Activated effector memory CD4-positive, alpha-beta T cell treated with Interleukin-2 at 50 U/mL for 16 hours (primary cell): ENCODE measurements at places on chromosomes 3 and 15.

DNA sequence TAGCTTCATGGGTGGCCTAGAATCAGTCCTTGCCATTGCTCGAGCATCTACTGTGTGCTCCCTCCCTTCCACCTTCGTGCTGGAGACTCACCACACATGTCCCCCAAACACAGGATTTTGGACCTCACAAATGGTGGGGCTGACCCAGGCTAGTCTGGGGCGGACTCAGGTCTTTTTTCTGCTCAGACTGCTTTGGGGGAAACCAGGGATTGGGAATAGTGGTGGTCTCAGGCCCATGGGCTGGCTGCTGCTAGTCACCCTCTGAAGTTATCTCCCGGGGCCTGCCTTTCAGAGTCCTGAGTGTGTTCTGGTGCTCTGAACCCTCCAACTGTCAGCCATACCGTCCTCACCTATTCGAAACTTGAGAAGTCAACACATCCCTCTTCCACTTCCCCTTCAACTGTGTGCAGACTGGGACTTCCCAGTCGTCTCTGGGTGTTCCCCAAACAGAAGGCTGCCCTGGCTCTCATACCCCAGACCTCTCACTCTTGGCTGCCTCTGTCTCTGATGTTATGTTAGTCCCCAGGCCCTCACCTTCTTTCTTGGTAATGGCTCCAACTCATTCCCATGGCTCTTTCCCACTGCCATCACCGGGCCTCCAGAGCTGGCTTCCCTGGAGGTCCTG lies 46.0 kb downstream of the PPCDC start:
- DNase-seq, result no peak

- DNase-seq, result no peak
Observed at GRCh38 chr3:85533586-85533985, 574.8 kb downstream of the CADM2 start.

GRCh38 chr3:57060089-57060821 lies at the start of gene SPATA12:
TSS of gene SPATA12 (plus strand) at chr3:57060664. CDS start at chr3:57073695, 13,031 bp downstream.
- no peak for DNase-seq

DNA sequence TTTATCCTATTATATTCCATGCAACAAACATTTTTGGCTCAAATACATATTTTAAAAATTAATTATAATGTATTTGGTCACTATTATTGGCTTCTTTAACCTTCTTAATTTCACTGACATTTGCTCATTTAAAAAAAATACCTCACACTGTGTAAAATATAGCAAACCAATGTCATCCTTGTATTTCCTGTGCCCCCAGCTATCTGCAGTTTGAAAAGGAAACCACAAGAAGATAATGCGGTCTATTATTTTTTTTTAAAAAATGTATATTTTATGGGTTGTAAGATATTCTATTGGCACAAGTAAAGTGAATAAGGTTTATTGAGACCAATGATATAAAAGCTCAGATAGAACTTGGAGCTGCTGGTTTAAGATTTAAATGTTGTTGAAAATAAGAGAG lies 904.2 kb downstream of the SI start:
- no peak for DNase-seq

GRCh38 chr3:150921209-150921608 lies 16.0 kb upstream of the MINDY4B start:
- DNase-seq, result no peak

DNA sequence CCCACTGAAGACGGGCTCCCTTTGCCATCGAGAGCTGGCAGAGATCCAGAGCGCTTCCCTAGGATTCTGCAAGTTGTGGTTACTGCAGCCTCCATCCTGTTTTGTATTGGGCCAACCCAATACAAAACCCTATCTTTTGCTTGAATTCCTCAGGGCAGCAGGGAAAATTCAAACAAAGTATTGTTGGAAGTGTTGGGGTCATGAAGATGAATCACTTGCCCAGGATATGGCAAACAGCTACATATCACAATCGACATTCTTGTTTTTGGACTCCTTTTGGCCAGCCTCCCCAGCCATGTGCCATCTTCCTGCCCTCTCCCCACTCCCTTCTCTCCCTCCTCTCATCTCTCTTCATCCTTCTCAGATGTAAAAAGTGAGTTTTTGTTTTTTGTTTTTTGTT lies 100.0 kb upstream of the TRIM42 start:
- no peak for DNase-seq

GRCh38 chr3:95715128-95715527 lies 1099.3 kb upstream of the EPHA6 start:
- DNase-seq, result no peak

- DNase-seq, result no peak
Observed at GRCh38 chr15:87322870-87323269, 933.7 kb downstream of the NTRK3 start.

DNA sequence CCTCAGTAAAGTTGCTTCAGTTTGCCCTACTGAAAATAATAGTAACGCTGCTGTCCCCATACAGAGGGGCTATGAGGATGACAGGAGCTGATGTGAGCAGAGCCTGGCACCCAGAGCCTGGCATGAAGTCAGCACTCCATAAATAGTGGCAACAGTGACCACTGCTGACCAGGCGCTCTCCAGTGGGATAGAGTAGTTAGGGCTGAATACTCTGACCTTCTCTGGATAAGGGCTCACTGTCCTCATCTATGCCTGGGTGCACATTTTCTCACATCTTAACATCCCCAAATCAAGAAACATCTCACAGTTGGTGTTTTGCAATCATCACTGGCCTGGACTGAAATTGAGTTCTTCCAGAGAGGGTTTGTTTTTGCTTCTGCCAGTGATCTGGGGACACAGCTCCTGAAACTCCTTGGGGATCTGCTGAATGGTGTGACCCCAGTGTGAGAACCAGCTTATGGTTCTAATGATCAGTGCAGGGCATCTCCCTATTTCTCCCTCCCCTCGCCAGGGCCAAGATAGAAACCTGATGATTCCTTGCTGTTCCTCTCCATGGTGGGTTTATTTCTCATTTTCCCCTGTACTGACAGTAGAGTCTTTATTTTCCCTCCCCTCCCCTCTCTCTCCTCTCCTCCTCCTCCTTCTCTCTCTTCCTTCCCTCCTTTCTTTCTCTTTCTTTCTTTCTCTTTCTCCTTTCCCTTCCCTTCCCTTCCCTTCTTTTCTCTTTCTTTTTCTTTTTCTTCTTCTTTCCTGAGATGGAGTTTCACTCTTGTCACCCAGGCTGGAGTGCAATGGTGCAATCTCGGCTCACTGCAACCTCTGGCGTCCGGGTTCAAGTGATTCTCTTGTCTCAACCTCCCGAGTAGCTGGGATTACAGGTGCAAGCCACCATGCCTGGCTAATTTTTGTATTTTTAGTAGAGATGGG lies 3.5 kb upstream of the PCSK6 start:
- no peak for DNase-seq

GRCh38 chr3:4665197-4665596 lies 172.0 kb downstream of the ITPR1 start:
- DNase-seq, result no peak

DNA sequence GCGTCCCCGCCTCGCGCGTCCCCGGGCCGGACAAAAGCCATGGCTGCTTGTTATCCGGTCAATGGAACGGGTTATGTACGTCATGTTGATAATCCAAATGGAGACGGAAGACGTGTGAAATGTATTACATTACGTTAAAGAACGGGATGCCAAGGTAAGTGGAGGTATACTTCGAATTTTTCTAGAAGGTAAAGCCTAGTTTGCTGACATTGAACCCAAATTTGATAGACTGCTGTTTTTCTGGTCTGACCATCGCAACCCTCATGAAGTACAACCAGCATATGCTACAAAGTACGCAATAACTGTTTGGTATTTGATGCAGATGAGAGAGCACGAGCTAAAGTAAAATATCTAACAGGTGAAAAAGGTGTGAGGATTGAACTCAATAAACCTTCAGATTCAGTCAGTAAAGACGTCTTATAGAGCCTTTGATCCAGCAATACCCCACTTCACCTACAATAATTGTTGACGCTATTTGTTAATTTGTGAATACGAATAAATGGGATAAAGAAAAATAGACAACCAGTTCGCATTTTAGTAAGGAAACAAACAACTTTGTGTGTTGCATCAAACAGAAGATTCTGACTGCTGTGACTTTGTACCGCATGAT lies 19.8 kb downstream of the WDR73 start:
- DNase-seq, result no peak

GRCh38 chr3:72006631-72007556 lies 221.9 kb upstream of the PROK2 start:
- DNase-seq, result no peak

GRCh38 chr15:88021601-88022000 lies 234.9 kb downstream of the NTRK3 start:
- DNase-seq, result no peak

GRCh38 chr15:87741350-87741749 lies 515.2 kb downstream of the NTRK3 start:
- no peak for DNase-seq

DNA sequence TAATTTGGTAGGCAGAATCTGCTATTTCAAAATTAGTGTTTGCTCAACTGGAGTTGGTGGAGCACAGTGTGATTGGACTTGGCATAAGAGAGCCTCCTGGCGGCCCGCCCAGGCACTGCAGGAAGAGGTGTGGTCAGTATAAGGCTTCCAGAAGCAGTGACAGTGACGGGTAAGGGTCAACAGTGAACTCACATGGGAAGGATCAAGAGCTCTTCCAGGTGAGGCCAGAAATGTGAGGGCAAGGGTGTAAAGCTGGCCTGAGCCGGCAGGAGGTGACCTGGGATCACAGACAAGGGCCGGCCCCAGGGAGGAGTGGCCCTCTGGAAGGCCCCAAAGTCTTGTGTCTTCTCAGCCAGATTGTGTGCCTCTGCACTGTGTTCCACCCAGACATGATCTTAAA lies 93.2 kb upstream of the RNF7 start:
- peak; percentile 42 for DNase-seq

GRCh38 chr3:46289966-46290365 lies 47.7 kb downstream of the CCR3 start:
- DNase-seq, result no peak

- DNase-seq, result no peak
Observed at GRCh38 chr3:170651260-170651845, 65.5 kb upstream of the SLC7A14 start.

- no peak for DNase-seq
Observed at GRCh38 chr15:25450163-25450562, 11.3 kb upstream of the UBE3A start.

DNA sequence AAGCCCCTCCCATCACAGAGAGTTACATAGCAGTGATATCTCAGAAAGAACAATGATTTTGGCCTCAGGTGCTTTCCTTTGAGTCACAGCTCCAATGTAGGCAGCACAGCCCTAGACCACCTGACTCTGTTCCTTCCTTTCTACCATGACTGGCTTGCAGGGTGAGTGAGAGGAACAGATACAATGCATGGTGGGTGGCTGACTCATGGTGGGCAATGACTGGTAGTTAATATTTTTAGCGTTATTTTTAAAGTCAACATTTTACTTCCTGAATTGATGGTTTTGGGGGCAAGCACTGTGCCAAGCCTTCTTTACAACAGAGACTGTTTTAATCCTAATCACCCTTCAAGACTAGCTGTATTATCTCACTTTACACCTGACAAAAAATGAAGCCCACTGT lies 32.8 kb upstream of the ST3GAL6 start:
- no peak for DNase-seq

DNA sequence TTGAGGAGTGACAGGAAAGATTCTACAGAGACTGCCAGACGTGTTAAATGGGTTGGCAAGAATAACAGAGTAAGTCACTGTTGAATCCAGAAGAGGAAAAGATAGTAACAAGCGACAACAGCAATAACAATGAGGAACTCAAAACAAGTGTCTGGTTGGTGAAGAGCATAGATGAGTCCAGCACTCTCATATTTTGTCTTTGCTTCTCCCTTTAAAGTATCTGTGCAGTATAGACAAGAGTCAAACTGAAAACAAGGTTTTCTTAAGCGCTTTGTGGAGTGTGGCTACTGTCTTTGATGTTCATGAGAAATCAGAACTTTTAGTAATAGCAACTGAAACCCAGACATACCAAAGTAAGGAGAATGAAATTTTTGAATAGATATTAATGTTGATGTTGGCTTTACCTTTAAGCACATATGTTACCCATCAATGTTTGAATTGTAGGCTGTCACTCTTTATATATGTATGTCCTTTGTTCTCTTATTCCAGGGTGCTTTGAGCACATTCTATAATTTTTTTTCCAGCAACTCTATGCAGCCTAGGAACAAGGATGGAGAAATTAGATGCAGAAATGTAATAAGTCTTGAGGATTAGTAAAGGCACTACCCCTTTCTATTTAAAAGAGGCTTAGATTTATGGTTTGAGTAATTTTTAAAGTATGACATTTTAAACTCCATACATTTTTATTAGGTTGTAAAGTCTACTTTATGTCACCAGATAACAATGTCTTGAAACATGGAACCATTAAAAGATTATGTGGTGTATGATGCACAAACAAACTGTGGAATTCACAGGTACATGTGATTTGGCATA lies 185.5 kb downstream of the NFKBIZ start:
- DNase-seq, result no peak

- no peak for DNase-seq
Observed at GRCh38 chr3:124202754-124203153, 210.8 kb upstream of the ROPN1 start.

GRCh38 chr3:51970606-51971300 lies 3.1 kb downstream of the ABHD14B start:
- DNase-seq, result no peak

DNA sequence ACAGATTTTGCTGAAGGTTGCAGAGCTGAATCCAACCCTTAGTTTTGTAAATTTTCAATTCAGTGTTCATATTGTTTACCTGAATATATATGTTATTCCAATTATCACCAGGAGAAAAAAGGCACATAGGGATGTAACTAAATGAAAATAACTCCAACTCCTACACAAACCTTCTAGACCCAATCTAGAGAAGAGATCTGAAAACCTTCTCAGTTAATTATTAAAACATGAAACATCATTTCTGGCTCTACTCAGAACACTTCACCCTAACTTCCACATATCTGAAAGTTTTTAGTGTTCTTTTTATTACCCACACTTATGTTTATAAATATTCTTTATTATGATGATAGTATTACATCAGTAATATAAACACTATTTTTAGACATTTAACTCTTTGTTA lies 76.6 kb downstream of the LRRFIP2 start:
- no peak for DNase-seq

GRCh38 chr3:14352002-14352627 lies 50.3 kb upstream of the SLC6A6 start:
- DNase-seq, result no peak

DNA sequence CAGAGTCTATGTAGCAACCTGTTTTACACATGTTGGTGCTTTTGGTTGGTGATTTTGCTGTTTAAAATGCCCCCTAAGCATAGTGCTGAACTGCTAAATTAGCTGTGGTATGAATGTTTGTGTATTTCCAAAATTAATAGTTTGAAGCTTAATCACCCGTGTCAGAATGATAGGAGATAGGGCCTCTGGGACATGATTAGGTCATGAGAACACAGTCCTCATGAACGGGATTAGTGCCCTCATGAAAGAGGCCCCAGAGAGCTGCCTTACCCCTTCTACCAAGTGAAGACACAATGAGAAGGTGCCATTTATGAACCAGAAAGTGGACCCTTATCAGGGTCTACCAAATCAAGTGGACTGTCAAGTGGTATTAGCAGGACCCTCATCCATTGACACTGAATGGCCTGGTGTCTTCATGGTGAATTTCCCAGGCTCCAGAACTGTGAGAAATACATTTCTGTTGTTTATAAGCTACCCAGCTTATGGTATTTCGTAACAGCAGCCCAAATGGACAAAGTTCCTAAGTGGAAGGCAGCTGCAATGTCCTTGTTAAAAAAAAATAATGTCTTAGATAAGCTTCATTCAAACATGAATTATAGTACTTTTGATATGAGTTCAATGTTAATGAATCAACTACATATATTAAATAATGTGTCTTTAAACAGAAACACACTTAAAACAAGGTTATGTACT lies 37.7 kb upstream of the FRMD4B start:
- no peak for DNase-seq
